ENCODE measurements at places on chromosomes 2 and 18.

DNA sequence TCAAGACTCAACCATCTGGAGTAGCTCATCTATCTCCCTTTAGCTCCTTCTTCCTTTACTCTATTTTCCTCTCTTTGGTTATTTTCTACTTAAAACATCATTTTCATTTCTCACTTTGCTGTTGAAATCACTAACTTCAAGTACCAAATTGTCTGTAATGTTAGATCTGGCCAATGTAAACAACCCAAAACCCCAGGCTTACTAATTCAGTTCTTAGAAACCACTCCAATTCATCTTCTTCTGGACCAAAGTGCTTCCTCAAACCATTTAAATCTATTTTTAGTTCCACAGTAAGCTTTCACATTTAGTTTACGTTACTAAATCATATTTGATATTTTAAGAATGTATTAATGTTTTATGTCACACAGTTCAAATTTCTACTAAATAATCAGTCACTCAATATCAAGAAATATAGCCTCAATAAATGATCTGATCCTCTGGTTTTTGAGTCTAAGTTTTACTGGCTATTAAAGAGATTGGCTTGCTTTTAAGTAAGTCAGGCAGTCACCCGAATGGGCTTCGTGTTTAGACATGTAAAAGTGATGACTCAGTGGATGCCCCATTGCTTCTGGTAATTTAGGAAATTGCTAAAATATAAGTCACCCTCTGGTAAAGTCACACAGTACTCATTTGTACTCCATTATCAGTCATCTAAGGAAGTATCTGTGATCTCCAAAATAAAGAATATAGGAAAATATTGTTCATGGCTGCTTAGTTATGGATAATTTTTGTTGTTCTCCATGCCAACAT is 527.2 kb upstream of the SOX11 start:
- DNase-seq, result no peak

- no peak for DNase-seq
Observed at GRCh38 chr18:25727281-25727985, 363.0 kb downstream of the SS18 start.

- DNase-seq, result no peak
Observed at GRCh38 chr18:54616220-54616848, 25.3 kb downstream of the DYNAP start.

GRCh38 chr18:3710712-3711301 is 260.8 kb downstream of the TGIF1 start:
- no peak for DNase-seq

GRCh38 chr2:118084491-118085089 is 3.7 kb upstream of the INSIG2 start:
- DNase-seq, result no peak

DNA sequence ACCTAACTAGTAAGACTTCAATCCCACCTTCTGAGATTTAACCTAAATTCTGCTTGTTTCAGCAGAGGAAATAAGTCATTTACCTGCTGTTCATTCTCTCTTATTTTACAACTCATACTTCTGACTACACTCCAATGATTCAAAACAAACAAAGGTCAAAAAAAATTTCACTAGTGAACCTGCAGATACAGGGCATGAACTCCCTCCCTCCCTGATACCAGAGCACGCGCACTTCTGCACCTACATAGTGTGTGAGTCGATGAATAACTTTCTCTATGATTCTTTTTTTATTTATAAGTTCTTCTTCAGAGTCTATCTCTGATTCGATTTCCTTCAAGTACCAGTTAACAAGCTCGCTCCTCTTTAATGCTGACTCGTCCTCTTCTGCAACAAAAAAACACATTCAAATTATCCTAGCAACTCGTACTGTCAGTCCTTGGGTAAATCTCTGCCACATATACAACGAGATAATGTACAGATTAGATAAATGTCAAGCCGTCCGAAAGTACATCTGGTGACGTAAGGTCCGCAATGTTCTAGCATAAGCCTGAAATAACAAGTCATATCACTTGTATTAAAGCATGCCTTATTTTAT is 7.4 kb upstream of the LCT start:
- no peak for DNase-seq

GRCh38 chr2:1115843-1116539 is 165.3 kb downstream of the SNTG2 start:
- DNase-seq, result no peak

- no peak for DNase-seq
Observed at GRCh38 chr18:50193796-50194630, 934 bp downstream of the MYO5B start.

DNA sequence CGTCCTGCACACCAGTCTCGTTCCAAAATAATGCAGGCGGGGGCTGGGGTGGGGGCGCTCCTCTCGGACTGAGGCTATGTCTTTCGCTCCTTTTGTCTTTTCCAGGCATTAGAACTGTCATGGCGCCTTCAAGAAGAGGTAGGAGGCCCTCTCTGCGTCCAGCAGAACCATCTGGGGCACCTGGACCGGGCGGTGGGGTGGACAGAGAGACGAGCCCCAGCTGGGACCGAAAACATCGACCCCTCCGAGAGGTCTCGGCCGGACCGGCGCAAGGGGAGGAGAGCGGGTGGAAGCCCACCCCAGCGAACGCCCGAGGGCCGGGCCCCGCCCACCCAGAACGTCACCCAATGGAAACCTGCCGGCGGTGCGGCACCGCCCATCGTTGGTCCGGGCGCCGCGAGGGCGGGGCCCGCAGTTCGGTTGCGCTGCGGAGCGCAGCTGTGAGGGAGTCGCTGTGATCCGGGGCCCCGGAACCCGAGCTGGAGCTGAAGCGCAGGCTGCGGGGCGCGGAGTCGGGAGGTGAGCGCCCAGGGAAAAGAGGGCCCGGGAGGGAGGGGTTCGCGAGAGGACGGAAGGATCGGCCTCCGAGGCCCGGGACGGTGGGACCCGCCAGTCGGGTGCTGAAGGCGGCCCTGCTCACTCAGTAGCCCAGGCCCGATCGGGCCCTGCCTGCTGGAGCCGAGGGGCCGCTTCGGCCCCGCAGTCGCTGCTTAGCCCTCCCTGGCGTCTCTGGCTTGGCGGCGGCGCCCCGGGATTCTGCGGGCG is at the start of gene NRBP1:
Gene NRBP1, plus strand, starts transcription at position 419 of the 765 bp plus-strand sequence. CDS start 4,643 bp downstream, outside the sequence.
- no peak for DNase-seq

GRCh38 chr2:239227661-239228371 is 173.0 kb downstream of the HDAC4 start:
- no peak for DNase-seq

DNA sequence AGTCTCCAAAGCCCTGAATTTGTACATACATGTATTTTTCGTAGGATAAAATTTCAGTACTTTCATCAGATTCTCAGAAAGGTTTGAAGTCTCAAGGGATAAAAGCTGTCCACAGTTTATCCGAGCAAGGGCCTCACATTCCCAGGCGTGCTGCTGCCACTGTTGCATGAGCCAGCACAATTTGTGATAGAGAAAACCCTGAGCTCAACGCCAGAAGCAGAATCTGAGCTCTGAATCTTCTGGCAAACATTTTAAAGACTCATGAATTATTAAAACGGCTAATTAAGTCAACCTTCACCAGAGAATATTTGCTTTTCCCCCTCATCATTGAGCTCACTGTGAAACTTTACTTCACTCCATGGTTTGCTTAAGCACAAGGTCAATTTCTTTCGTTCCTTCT is 38.5 kb upstream of the STPG4 start:
- no peak for DNase-seq

- DNase-seq, result no peak
Observed at GRCh38 chr2:37689751-37690150, 18.3 kb upstream of the CDC42EP3 start.

DNA sequence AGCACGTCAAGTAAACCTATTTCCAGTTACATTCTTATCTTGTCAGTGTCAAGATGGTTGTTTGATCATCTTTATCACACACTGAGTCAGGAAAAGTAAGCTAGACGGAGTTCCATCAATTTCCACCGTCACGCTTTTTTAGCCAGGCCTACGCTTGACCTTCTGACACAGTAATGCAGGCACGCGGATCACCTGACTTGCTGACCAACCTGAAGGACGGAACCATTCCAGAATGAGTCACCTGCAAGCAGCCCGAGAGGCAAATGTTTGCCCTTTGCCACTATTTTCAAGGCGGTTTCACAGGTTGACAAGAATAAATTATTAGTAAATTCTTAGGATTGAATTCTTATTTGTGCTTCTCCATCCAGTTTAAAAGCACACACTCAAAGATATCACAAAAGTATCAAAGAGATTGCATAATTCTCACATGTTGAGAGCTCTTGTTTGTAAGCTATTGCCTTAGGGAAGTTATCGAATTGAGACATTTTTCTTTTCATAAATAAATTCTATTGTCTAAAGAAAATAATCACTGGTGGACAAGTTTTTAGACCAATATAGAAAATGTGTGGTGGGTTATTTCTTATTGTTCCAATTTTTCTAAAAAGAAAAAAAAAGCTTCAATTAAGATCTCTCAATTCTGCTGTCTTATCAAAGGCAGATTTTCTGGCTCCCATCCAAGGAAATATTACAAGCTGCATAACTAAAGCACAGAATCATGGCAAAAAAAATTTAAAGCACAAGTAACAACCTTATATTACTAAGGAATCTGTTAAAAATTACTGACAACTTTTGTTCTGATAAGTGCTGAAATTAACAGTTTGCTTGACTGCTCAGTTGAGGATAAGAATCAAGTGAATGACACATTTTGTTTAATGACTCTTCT is 31.9 kb downstream of the UXS1 start:
- no peak for DNase-seq

DNA sequence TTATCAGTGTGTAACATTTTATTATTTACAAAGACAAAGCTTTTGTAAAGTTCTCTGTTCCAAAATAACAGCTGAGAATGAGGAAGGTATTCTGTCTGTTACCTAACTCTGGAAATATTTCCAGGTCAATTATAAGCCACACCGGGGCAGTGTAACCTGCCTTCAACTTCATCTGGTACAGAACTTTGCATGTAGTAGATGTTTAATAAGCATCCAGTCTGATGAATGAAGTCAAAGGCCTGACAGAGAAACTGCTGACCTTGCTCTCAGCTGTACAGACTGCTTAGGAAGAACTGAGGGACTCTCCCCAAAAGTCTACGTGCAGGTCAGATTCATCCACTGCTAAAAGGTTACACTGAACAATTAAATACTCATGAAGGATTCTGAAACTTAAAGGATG is 43.3 kb downstream of the WDFY1 start:
- DNase-seq, result no peak

- no peak for DNase-seq
Observed at GRCh38 chr2:104412384-104412783, 441.5 kb upstream of the POU3F3 start.

- no peak for DNase-seq
Observed at GRCh38 chr2:234797566-234798250, 154.1 kb upstream of the SH3BP4 start.

Measured in BJ (cell line).